PC-3 (cell line): ENCODE measurements at places on chromosomes 4 and X.

DNA sequence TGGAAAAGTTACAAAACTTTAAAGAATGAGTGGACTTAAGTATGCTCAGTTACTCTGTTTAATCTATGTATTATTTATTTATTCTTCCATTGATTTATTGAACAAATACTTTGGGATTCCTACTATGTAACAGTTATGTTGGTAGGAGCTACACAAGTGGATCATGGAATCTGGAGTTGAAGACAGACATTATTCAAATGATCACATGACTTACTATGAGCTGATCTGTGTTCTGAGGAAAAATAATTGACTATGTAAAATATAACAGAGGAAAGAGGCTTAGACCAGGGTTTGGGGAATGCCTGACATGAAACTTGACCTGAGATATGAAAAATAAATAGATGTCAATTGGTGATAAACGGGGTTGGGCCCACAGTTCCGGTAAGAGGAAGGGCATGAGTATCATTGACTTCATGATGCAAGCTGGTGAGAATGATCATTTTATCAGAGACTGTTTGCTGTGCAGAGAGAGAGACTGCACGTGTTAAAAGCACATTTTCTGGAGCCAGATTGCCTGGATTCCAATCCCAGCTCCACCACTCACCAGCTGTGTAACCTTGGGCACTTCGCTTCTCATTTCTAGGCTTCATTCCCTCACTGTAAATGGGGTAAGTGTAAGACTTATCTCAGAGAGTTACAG, 179.0 kb downstream of the SPCS3 start:
- peak; percentile 75 for DNase-seq

- DNase-seq: peak; percentile 49
Measured at GRCh38 chrX:10010686-10011085, 43.5 kb downstream of the CLDN34 start.

GRCh38 chr4:89284828-89285227, 22.8 kb downstream of the GPRIN3 start:
- no peak for DNase-seq

GRCh38 chr4:79043138-79043537, 103.9 kb upstream of the PAQR3 start:
- DNase-seq: no peak

DNA sequence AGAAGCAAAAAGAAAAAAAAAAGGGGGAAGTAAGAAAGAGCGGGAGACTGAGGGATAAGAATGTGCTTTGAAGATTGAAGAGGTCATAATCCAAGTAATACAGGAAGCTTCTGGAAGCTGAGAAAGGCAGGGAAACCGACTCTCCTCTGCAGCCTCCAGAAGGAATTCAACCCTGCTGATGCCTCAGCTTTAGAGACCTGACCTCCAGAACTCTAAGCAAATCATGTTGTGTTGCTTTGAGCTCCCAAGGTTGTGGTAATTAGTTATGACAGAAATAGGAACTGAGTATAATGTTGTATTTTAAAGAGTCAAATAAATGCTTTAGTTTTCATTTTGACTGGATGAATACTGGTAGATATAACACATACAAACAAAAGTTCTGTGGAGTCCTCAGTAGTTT, 48.0 kb upstream of the FAT1 start:
- DNase-seq: no peak
